ENCODE measurements at places on chromosomes 12 and 14. TPM values are rescaled to one million over a fixed set of nuclear protein-coding genes. Genes with fewer than 3 reads are reported as not detected.

DNA sequence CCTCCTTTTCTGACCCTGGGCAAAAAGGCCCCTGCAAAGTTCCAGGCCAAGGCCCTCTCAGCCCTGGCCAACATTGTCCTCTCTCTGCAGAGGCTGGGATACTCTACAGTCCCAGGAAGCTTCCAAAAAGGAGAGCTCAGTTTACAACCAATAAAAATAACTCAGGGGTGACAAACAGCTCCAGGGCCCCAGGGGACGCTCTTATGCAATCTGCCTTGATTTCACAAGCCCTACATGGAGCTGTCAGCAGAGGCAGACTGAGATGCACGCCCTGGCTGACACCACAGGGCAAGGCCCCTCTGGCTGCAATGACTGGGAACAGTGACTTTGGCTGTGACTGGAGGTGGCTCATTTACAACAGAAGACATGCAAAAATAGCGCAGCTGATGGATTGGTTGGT is 129.0 kb upstream of the MED13L start:
- DNase-seq = no peak

GRCh38 chr14:60812987-60813386 is 78.4 kb downstream of the MNAT1 start:
- DNase-seq = no peak

DNA sequence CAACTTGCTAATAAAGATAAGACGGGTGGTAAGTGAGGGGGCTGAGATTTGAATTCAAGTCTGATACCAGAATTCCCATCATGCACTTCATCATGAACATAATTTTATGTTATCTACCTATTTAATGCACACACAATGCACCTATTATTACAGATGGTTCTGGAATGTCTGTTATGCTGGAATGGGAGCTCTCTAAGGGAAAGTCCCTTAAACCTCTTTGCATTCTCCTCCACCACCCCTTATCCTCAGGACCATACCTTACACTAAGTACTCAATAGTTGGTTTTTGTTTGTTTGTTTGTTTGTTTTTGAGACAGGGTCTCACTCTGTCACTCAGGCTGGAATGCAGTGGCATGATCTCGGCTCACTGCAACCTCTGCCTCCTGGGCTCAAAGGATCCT is 7.0 kb upstream of the MSI1 start:
- DNase-seq = no peak

- no peak for DNase-seq
Observed at GRCh38 chr14:73741386-73741875, 27.2 kb upstream of the PNMA1 start.

GRCh38 chr12:83823386-83824045 is 1089.1 kb downstream of the SLC6A15 start:
- no peak for DNase-seq

DNA sequence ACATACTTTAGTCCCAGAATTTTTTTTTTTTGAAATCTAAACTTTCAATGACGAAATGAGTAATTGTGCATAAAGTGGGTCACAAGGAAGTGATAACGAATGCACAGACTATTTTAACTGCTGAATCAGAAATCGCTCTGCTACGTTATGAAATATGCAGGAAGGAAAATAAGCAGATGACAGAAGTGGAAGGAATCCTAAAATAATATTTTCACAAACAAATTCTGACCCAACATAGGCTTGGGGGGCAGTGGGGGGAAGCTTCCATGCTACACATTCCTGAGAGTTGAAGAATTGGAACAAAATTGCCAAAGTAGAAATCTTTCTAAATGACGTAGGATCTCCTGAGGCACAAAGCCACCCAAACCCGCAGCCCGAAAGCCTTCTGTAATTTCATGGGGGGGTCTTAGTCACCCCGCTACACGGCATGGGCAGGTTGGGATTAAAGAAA is 89.6 kb downstream of the ARF6 start:
- no peak for DNase-seq

DNA sequence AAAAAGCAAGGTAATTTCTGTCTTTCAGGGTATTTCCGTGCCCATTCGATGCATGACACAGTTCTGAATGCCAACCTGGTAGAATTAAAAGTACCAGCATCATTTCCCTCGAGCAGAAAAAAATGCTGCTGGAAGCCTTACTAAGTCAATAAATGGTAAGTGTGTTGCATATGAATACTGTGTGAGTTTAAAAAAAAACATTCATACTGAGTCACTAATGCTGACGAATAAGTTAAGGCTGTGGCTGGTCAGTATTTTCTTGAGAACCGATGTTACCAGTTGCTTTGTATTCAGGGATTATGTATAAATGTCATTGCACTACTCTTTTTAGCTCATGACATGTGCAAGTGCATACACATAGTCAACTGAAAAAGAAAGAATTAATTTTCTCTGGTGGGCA is 710.2 kb downstream of the TRHDE start:
- DNase-seq = no peak

DNA sequence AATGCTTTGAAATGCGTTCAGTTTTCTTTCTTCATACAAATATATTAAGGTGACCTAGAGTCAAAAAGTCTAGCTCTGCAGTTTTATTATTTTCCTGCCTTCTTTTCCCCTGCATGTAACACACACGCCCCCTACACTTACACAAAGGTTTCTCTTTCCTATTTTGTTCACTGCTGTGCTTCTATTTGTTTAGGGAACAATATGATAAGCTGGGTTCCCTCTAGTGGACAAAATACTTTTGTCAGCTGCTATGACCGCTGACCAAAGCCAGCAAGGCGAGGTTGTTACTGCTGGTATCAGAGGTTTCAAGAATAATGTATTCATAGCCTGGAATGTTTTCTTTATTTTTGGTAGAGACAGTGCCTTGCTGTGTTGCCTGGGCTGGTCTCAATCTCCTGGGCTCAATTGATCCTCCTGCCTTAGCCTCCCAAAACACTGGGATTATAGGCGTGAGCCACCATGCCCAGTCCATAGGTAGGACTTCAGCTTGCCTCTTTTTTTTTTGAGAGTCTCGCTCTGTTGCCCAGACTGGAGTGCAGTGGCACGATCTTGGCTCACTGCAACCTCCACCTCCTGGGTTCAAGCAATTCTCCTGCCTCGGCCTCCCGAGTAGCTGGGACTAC is 33.4 kb downstream of the FNTB start:
- DNase-seq = peak; percentile 52

- DNase-seq = no peak
Observed at GRCh38 chr12:53456654-53457366, 4.9 kb downstream of the PCBP2 start.

DNA sequence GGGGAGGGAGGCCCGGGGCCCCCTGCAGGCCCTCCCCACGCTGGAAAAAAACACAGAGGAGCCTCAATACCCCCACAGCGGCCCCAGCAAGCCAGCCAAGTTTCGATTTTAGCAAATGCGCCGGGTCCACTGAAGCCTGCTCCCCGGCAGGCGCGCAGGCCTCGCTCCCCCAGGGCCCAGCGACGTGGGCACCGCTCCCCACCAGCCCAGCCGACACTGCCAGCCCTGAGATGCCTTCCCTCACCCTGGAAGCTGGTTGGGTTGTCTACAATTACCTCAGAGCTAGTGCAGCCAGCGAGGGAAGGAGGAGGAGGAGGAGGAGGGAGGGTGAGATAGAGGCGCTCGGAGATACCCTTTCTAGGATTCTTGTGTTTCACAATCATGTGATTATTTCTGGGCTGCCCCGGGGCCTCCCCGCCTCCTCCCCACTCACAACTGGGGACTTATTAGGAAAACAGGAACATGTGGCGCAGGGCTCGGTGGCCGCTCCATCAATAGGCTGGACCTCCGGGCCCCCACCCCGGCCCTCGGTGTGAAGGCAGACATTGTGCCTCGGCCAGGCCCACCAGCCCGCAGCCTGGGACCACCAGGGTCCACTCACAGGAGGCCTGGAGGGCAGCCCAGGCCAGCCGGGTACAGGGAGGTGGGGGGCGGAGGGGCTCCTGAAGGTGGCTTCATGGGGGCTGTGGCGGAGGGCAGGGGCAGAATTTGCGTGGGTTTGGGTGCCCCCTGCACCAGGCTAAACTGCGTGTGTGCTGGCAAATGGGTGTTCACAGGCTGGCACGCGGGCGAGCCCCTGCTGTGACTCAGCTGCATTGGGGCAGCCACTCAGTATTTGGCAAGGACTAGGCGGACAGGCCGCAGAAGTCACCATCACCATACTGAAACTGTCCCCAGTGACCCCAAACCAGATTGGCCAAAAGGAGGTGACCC is 109.9 kb downstream of the NCOR2 start:
- no peak for DNase-seq

GRCh38 chr12:73769337-73769736 is 768.3 kb upstream of the ATXN7L3B start:
- DNase-seq = no peak

DNA sequence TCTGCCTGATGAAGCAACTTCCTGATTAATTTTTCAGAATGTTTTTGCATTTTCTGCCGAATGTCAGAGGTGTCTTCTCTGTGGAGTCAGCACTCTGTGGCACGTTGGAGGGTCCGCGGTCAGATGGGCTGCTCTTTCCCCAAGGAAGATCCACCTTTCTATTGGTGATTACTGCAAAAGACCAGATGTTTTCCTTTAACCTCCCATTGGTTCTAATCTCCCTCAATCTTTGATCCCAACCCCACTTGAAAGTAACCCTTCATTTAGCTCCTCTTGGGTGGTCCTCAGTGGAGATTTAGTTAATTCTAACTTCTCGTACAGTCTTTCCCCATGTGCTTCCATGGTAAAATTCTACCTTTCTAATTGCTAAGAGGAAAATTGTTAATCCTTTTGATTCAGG is 397.7 kb upstream of the DDHD1 start:
- no peak for DNase-seq

DNA sequence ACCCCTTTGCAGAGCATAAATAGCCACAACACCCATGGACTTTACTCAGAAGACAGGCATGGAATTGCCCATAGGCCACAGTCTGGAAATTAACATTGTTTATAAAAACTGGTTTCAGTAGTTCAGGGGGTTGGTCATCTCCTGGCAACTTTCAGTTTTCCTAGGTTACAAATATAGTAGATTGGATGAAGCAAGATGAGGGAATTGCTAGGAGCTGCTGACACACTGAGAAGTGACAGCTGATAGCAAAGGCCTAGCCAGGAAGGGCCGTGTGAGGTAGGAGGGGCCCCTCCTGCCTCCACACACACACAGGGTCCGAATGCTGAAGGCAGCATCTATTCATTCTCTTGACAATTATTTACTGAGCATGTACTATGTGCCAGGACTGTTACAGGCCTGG is 8.3 kb downstream of the GALNT16 start:
- no peak for DNase-seq

DNA sequence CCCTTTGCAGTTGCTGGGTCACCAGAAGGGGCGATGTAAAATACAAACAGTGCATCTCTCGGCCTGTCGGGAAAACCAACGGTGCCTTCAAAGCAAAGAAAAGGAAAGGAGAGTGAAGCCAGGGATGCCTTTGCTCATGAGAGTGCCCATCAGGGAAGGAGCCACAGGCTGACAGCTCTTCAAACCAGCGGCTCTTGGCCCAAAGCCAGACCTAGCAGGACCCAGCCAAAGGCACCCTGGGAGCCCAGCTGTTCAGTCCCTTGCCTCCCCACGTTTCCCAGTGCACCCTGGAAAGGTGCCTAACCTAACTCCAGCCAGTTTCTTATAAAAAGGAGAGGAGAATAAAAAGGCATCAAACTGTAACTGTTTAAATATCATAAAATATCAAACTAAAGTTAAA is 29.2 kb downstream of the PRMT8 start:
- DNase-seq = no peak

GRCh38 chr12:6084261-6084968 is 40.1 kb downstream of the VWF start:
- no peak for DNase-seq

DNA sequence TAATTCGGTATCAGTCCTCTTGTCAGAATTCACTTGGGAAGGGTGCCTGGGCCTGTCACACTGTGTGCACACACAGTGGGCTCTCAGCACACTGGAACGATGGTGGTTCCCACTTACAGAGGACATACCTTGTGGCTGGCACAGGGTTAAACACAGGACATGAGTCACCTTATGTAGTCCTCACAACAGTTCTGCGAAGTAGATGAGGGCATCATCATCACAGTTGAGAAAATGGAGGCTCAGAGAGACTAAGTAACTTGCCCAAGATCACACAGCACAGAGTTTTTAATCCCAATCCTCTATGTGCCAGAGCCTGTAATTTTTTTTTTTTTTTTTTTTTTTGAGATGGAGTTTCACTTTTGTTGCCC is 90.7 kb downstream of the NINJ2 start:
- no peak for DNase-seq

GRCh38 chr14:100334904-100335303 is 11.8 kb downstream of the SLC25A47 start:
- no peak for DNase-seq

DNA sequence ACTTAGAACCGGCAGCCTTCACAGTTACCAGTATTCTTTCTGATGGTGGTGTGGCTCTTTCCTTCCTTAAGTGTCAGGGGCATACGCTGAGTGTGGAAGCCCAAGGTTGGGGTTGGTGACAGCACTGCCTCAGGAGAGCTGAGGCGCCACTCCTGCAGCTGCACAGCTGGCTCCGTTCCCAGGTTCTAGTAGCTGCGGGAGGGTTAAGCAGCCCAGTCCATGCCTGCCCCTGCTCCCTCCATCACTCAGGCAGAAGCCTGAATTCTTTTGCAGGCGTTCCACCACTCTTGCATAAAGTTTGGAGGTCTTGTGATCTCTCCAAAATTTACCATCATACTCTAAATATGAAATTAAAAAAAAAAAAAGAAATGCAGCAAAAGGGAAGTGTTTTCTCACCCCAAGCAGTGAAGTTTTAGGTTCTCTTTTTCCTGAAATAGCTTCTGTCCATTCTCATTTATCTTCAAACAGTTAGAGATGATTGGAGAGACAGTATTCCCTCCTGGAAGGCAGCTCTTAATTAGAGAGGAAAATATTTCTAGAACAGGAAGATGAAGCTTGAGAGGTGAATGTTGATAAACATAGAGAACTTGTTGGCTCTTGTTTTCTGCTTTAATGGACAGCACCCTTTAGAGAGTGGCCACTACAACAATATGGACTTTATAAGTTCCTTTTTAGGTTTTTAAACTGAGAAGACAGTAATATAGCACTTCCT is 136.1 kb downstream of the FGD4 start:
- DNase-seq = no peak

GRCh38 chr12:76421046-76421445 is 72.8 kb upstream of the BBS10 start:
- no peak for DNase-seq

DNA sequence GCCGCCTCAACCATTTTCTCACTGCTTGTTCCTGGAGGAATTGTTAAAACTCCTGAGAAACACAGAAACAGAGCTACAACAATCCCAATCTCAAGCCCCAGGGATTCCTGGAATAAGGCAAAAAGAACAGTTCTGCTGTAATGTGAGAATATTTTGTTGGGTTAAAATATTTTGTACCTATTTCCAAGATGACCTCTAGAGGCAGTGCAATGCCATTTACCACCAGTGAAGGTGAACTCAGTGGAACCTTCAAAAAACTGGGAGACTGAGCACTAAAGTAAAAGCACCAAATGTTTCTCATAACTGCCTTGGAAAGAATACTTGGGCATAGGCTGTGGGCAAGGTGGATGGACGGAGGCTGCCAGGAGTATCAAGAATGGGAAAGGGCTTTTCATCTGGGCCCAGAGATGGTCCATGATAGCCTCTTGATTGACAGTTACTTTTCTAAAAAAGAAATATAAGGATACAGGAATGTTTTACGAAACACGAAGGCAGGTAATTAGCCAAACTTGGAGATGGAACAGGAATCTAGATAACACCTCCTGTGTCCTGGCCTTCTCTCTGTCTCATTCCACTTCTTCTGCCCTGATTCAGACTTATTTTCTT is 334.0 kb upstream of the FLRT2 start:
- no peak for DNase-seq

GRCh38 chr12:113263431-113263963 is 42.2 kb downstream of the TPCN1 start:
- no peak for DNase-seq

Gene PSMD9
- 56.5 TPM for polyA plus RNA-seq

Gene TFCP2
- 44.2 TPM for polyA plus RNA-seq

Gene POTEG
- not detected for polyA plus RNA-seq

Gene VTI1B
- polyA plus RNA-seq = 119 TPM

Gene BATF
- 1.3 TPM for polyA plus RNA-seq

Gene ITGB7
- polyA plus RNA-seq = 0.86 TPM
